Iris pigment epithelial cell (primary cell): ENCODE measurements at places on chromosomes 11 and 22.

DNA sequence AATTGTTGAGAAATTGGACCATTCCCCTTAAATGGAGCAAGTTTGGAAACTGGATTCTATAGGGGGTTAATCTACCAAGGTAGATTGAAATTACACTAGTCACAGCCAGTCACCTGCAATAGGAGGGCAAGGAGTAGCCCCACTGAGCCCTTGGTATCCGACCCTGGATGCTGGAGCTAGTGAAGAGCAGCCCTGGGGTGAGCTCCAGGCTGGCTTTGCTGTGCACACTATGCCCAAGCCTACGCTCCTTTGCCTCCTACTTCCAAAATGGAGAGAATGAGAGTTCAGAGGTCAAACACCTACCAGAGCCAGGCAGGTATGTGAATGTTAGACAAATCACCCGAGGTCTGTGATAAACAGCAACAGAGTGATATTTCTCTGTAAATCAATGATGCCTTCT is 23.7 kb downstream of the SNU13 start:
- no peak for DNase-seq

DNA sequence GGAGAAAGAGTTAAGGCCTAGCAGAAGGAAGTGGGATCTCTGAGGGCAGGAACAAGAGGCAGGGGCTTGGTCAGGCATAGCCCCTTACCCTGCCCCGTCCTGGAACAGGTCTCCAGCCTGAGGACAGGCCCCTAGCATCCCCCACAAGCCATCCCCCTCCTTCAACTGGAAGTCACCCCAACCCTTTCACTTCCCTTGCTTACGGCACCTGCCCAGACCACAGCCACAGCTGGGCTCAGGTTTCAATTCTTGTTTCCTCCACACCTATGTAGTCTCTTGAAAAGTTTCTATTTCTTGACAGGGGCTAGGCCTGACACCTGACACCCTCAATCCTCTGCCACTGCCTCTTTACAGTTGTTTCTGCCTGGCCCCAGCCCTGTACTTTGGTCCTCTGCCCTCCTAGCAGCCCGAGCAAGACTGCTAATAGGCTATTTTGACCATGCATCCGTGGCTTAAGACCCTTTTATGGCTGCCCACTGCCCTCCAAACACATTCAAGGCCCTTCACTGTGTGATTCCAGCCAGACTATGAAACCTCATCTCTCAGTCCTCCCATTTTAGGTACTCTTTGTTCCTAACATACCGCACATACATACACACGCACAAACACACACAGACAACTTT is 10.9 kb upstream of the FCHSD2 start:
- DNase-seq: no peak

DNA sequence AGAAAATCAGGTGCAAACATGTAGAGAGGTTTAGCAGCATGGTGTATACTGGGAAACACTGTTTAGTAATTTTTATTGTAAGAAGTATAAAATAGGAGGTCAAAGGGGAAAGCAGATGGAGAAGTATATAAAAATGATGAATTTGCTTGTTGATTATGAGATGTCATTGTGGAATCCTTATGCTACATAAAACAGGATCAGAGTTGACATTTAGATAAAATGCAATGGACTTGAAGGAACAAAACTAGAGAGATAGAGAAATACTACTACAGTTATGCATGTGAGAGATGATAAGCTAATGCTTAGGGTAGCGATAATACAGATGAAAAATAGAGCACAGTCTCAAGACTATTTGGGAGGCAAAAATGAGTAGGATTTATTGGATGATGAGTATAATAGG is 191.9 kb upstream of the CTSC start:
- no peak for DNase-seq

DNA sequence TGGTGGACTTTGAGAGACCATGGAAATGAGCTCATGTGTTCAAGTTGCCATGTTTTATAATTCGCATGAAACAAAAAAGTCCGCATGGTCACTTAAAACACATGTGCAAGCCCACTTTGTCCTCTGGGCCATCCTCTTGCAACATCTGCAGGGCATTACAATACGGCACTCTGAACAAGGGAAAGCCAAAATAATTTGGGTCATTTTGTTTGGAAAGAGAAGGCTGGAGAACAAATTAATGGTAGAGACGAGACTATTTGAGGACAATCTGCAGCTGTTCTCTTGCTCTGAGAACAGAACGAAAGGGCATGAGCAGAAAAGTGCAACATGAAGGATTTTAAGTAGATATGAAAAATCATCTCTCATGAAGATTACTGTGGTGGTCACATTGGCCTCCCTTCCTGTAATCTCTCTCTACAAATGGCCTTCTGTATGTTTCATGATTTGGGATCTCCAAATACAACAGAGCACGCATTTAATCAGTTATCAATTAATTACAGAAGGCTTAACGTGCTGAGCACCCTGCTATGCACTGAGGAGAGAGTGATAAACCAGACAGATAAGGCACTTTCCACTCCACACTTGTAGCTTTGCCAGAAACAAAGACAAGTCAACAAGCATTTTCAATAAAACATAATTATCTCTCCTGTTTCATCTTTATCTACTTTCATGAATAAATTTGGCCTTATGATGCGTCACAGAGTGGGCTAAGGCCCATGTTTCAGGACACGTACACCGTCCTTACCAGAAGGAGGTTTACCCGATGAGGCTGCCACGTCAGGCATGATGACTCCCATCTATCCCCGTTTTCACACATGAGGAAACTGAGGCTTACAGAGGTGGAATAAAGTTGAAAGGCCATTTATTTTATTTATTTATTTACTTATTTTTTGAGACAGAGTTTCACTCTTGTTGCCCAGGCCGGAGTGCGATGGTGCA is 384.1 kb downstream of the LARGE1 start:
- no peak for DNase-seq

- no peak for DNase-seq
Observed at GRCh38 chr11:702462-703461, 3.3 kb upstream of the EPS8L2 start.

DNA sequence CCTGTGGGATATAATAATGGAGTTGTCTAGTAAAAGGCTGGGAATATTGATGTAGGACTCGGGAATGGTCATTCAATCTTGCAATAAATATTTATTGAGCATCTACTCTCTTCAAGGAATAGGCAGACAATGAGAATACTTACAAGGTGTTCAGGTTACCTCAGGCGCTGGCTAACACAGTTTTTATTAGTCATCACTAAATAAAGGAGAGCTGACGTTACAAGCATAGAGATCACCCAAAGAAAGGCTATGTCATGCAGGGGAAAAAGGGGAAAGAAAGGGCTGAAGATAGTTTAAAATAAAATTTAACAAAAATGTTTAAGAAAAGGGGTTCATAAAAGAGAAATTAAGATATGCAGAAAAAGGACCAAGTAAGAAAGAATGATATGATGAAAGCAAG is 15.8 kb upstream of the CTSC start:
- no peak for DNase-seq

- no peak for DNase-seq
Observed at GRCh38 chr11:47688111-47688510, 27.1 kb downstream of the AGBL2 start.

DNA sequence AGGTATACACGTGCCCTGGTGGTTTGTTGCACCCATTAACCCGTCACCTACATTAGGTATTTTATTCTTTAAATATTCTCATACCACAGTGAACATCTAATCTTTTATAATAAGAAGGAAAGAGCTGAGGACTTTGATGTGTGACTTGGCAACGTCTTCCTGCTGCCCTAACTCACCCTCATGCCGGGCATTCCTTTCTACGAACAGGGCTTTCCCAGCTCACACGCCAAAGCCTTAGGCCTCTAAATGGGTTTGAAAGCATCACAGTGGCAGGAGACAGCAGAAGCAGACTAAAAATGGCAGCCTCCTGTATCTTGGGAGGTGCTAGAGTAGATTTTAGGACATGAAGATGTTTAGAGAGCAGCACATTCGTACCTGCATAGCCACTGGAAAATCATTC is 52.6 kb downstream of the CLTCL1 start:
- DNase-seq: peak; percentile 25

GRCh38 chr11:76077575-76078150 is 128.6 kb downstream of the WNT11 start:
- DNase-seq: peak; percentile 46

DNA sequence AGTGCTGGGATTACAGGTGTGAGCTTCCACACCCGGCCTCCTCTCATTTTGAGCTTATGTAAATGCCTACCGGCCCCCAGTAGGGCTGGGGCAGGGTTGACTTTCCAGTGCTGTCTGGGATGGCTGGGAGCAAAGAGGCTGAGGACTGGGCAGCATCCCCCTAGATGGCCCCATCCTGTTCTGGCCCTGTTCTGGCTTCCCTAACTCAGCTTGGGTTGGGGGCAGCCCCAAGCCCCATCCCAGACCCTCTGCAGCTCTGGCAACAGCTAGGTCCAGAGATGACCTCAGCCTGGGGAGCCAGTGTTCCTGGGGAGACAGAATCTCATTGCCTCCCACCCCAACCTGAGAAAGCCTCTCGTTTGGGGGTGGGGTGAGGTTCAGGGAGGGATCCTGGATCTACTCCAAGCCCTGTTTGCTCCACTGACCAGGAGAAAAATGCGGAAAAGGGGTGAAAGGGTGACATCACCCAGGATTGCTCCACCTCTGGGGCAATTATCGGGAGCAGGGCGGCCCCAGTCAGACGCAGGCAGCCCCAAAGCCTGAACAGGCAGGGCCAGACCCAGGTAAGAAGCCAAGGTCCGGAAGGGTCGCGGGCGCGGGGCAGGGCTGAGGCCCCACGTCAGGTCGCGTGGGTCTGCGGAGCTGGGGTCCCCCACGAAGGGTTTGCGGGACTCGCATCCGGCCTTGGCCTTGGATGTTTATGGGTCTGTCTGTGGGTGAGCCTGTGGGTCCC is at the start of gene PNPLA2:
Gene PNPLA2 (plus strand): TSS at position 519 of the 733 bp plus-strand sequence. CDS start 805 bp downstream, outside the sequence.
- no peak for DNase-seq

- peak; percentile 18 for DNase-seq
Observed at GRCh38 chr22:28279888-28280287, 360.8 kb upstream of the PITPNB start.

DNA sequence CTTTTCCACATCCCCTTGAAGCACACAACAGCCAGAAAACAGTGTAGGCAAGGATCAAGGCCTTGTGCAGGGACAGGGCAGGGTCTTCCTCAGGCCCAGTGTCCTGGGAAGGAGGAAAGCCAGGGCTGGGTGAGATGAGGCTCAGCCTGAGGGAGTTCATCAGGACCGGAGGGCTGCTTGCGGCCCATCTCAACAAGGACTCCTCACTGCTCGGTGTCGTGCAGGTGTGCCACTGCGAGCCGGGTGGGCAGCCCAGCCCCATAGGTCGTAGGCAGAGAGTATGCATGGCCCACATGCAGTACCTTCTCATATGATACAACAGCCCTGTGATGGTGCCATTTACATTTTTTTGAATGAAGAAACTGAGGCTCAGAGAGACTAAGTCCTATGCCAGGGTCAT is 12.9 kb downstream of the SHISA8 start:
- no peak for DNase-seq

GRCh38 chr11:63592975-63593395 is 21.2 kb downstream of the PLAAT3 start:
- DNase-seq: no peak

DNA sequence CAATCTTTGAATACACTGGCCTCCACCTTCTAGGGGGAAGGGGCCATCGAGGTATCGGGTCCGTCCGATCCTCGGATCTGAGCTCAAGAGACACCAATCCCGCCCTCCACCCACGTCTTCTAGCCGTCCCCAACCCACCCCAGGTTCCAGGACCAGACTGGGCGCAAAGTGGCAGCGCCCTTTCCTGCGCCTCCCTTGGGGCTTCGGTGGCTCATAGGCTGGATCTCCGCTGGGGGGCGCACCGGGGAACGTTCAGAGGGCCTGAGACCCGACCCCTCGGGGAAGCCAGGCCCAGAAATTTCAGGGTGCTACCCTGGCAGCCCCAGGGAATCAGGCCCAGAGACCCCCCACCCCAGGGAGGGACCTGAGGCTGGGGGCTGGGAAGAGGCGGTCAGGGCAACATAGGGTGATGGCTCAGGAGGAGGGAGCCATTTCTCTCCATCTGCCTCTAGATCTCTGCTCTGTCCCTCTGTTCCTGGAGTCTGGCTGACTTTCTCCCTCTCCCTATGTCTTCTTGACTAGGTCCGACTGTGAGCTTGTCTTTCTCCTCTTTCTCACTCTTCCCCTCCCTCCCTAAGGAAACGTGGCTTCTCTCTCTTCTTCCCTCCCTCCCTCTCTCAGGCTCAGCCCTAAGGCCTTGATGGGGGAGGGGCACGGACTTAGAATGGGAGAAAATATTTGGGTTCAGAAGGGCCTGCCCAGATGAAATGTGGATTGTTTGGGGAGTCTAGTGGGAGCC is 1.1 kb downstream of the CREB3L1 start:
- DNase-seq: peak; percentile 70

- DNase-seq: peak; percentile 82
Observed at GRCh38 chr11:844693-845644, 2.3 kb downstream of the TSPAN4 start.
